Astrocyte of the cerebellum (primary cell): ENCODE measurements at places on chromosomes 13 and 19.

DNA sequence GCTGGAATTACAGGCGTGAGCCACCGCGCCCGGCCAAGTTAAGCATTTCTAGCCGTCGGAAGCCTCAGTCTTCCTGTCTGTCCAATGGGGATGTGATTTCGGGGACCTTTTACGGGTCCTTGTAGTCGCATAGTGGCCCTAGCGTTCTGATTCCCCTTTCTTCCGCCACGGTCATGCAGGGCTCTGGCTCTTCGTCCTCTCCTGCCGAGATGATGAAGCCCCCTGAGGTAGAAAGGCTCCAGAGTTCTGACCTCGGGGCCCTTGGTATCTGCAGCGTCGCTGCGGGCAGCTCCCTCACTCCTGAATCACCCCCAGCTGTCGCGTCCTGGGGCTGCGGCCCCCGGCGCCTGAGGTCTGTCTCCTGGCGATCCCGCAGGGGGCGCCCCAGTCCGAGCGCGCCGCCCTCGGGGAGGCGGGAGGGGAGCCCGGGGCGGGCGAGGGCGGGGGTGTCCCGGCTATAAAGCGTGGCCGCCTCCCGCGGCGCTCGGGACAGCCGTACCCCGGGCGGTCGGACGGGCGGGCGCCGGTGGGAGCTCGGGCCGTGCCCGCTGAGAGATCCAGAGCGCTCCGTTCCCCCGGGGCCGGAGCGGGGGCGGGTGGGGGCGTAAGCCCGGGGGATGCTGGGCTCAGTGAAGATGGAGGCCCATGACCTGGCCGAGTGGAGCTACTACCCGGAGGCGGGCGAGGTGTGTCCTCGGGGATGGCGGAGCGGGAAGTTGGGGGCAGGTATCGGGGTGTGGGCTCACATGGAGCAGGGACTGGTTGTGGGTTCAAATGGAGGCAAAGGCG lies at the start of gene FOXA3:
TSS of gene FOXA3 (plus strand) at position 487 of the 789 bp plus-strand sequence. CDS start at position 618, 131 bp downstream.
- DNase-seq, result no peak

- no peak for DNase-seq
Observed at GRCh38 chr13:111482806-111483620, 162.6 kb downstream of the TEX29 start.

- no peak for DNase-seq
Observed at GRCh38 chr19:33437821-33438671, 64.5 kb downstream of the CEBPG start.

DNA sequence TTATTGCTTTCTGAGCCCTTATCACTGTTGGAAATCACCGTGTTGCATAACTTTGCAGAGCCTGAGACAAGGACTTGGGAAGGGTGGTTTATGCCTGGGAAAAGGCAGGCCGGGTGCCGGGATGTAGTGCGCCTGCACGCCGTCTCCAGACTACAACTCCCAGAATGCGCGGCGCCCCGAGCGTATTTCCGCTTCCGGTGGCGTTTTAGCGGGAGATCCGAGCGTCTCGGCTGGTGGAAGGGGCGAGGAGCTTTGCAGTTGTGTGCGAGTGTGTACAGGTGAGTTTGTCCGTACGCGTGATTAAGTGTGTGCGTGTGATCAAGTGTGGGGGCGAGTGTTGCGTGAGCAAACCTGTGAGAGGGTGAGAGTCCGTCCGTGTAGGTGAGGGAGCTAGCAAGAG lies 75.4 kb downstream of the PEG3 start:
- DNase-seq, result no peak

DNA sequence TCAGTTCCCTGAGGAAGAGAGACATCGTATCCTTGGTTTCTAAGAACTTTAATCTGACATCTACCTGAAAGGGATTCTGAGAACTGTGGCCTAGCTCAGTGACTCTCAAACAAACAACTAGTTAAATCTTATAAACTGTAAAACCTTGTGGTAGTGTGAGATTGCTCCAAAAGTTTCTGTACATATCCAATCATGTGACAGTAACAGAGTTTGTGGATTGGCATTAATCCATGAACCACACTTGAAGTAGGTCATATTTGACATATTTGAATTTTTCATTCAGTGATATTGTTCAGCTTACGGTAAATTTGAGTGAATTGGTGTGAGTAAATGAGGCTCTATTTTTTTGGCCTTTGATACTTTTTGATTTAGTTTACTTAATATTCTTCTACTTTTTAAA lies 15.0 kb downstream of the TDRD3 start:
- DNase-seq, result no peak

DNA sequence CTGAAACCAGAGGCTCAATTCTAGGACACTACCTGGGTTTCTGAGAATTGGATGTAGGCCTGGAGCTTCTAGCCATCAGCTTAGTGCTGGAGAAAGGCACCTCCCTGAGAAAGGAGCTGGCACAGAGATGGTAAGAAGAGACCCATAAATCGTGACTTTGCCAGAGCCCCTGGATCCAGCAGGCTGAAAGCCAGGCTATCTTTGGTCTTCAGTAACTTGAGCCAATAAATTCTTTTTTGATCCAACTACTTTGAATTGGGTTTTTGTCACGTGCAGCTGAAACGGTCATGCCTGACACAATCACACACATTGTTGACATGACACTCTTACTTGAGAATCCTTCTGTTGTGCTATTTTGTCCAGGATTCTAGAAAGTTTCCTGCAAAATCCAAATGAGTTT lies 103.4 kb downstream of the LHFPL6 start:
- no peak for DNase-seq

GRCh38 chr13:111040830-111041229 lies 74.3 kb upstream of the ARHGEF7 start:
- DNase-seq, result no peak

DNA sequence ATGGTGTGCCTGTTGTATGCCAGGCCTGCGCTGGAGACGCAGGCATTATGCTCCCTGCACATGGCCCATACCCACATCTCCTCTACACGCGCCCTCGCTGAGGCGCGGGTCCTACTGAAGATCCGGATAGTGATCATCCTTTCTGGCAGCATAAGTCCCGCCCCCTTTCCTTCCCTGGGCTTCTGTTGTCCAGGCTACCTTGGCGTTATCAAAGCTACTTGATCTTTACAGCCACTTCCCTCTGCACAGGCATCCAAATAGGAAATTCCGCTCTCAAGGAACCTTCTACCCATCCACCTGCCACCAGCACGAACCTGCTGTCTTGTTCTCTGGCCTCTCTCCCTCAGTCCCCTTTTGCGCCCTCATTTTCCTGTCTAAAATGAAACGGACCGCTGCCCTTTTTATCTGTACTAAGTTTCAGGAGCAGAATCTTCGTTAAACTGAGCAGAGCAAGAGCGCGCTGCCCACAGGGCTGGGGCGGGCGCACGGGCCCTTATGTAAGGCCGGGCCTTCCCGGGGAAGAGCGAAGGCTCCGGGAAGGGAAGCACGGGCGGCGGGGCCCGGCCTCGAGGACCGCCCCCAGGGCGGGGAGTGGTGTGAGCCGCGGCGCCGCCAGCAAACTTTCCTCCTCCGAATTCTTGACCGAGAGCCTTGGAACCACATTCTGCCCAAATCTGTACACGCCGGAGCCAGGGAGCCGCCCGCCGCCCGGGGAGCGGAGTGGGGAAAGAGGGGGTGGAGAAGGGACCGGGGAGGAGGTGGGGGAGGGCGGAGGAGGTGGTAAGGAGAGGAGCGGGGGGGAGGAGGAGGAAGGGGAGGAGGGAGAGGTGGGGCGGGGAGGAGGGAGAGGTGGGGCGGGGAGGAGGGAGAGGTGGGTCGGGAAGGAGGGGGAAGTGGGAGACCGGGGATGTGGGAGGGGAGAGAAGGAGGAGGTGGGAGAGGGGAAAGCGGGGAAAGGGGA lies 920 bp upstream of the UBE2L5 start:
- DNase-seq, result peak; percentile 57

- no peak for DNase-seq
Observed at GRCh38 chr19:49094505-49095482, 9.5 kb downstream of the SNRNP70 start.

- DNase-seq, result no peak
Observed at GRCh38 chr19:3024509-3024869, 4.6 kb downstream of the TLE2 start.

GRCh38 chr13:84263354-84264069 lies 381.2 kb upstream of the SLITRK1 start:
- DNase-seq, result no peak

GRCh38 chr13:105428811-105429210 lies 1106.7 kb downstream of the EFNB2 start:
- no peak for DNase-seq

DNA sequence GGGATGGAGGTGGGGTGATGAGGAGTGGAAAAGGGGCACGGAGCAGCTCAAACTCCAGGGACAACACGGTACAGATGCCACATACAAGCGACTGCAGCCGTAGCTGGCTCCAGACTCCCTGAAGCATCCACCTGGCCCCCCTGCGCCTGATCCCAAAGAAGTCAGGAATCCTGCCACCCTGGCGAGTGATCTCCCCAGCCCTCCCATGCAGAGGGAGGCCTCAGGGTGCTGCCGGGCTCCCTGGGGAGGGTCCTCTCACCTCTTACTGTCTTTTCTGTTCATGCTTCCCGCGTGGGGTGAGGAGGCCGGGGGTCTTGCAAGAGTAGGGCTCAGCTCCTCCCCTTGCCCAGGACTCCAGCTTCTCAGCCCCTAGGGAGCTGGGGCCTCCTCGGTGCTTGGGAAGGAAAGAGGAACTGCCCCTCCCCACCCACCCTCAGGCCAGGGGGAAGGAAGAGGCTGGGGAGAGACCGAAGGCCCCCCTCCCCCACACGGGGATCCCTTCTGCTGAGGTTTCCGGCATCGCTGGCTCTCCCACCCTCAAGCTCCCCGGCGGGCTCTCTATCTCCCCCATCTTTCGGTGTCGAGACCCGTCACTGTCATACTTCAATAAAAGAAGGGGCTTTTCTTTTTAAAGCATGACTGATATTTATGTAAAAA lies at the start of gene RASGRP4:
TSS of gene RASGRP4 (minus strand) at position 410 of the 657 bp plus-strand sequence. CDS start at position 282, 128 bp downstream.
- no peak for DNase-seq

DNA sequence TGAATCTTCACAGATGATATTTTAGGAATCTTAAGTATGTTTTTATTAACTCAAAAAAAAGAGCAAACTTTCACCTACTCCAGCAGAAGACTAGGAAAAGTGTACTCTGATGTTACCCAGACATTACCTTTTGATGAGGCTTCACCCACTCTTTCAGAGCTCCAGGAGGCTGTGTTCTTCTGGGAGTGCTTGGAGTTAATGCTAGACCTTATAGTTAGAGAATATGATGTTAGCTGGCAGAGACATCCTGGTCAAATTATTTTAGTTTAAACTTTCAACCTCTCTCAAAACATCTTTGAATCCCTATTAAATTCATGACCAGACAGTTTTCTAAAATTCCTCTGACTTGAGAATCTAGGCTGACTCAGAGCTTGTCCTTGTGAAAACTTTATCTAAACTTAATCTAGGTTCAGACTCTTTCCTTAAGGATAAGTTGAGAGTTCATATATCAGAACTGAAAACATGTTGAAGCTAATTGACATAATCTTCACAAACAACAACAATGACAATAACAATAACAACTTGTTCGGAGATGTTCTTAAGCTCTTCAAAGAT lies 82.8 kb downstream of the ITGBL1 start:
- no peak for DNase-seq

- DNase-seq, result no peak
Observed at GRCh38 chr13:76884186-76884906, 1.9 kb downstream of the KCTD12 start.

GRCh38 chr13:107808389-107808788 lies 406.9 kb downstream of the LIG4 start:
- no peak for DNase-seq

GRCh38 chr19:7910321-7911161 lies 4.1 kb upstream of the TGFBR3L start:
- DNase-seq, result no peak

DNA sequence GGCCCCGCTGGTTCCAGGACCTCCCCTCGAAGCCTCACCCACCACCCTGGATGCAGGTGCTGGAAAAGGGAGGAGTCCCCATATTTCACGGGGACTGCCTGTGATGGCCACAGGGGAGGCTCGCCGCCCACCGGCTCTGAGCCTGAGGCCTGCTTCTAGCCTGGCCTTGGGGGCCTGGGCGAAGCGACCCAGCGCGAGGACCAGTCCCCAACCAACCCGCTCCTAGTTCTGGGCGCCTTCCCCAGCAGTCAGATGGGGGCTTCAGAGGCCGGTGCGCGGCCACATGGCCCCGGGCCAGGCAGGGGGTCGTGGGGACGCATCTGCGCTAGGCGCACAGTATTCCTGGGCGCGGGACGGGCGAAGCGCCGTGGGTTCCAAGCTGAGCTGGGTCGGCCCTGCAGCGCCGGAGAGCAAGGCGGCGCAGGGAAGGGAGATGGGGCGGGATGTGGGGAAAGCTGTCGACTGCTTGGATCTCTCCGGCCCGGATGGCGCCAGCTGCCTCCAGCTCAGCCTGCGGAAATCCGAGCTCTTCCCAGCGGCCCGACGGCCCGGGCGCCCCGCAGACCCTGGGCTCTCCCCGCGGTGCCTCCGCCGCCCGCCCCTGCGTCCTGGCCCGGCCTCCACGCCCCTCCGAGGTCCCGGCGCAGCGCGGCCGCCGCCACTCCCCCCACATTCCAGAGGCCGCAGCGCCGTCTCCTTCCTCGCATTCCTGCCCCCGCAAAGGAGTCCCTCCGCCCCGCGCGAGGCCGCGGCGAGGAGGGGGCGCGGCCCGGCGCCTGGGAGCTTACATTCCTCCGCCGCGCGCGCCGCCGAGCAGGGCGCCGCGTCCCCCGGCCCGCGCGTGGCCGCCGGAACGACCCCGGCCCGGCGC lies at the start of gene WTIP:
TSS of gene WTIP (plus strand) at position 788 of the 871 bp plus-strand sequence. CDS start 217 bp downstream, outside the sequence.
- peak; percentile 76 for DNase-seq

- DNase-seq, result no peak
Observed at GRCh38 chr13:96900986-96901385, 93.3 kb downstream of the OXGR1 start.

DNA sequence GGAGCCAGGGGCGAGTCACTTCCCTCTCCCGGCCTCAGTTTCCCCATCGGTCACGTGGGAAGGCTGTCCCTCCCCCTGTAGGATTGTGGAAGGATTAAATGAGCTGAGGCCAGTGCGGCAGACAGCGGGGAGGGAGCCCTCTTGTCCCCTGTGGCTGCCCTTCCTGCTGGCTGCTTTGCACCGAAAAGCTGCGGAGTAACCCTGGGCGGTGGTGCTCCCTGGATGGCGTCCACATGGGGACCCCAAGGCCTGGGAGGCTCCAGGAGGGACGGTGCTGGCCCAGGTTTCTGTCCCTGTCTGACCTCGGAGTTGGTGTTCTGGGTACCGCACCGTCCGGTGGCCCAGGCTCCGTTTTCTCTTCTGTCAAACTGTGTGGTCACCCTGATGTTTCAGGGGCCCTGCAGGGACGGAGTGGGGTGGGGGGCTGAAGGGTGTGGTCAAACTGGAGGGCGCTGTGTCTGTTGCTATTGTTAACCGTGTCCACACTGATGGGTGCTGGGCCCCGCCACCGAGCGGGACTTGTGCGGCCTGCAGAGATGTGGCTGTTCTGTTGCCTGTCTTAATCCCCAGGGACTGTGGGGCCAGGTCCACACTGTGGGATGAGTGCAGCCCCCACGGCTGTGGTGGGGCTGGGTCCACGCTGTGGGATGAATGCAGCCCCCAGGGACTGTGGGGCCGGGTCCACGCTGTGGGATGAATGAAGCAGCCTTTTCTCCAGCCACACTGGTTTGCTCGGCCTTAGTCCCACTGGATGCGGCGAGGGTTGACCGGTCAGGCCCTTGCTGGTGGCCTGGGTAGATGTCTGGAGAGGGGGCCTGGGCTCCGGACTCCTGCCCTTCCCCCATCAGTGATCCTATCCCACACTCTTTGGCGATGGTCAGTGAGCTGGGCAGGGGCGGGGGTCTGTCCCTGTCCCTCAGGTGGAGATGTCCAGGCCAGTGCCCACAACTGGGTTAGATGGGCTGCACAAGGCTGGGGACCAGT lies 6.9 kb downstream of the GNA11 start:
- DNase-seq, result no peak

GRCh38 chr19:16112778-16113177 lies 1.1 kb downstream of the RAB8A start:
- DNase-seq, result no peak

GRCh38 chr19:37197768-37198167 lies 12.6 kb downstream of the ZNF585B start:
- DNase-seq, result no peak

GRCh38 chr13:34161931-34162543 lies 344.1 kb downstream of the RFC3 start:
- DNase-seq, result peak; percentile 64
